CD4-positive, alpha-beta T cell treated with Interferon alpha-2 for 1 hour (primary cell): ENCODE measurements at places on chromosomes 4 and X.

DNA sequence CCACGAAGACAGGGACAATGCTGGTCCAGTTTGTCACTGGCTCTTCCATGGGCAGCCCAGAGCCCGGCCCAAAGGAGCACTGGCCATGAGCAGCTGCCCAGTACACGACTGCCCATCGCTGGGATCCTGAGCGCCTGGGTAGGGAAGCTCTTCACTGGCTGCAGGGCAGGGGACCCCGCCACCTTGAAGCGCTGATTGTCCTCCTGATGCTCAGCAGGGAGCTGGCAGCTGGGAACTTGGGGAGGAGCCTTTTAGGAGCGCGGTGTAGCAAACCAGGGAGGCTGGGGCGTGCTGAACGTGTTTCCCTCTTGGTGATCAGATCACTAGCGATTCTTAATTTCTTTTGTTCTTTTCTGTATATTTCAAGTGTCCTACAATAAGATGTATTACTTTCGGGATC lies 1.8 kb downstream of the L1CAM start:
- DNase-seq: no peak

GRCh38 chr4:7210824-7211223 lies 18.5 kb downstream of the SORCS2 start:
- no peak for DNase-seq

DNA sequence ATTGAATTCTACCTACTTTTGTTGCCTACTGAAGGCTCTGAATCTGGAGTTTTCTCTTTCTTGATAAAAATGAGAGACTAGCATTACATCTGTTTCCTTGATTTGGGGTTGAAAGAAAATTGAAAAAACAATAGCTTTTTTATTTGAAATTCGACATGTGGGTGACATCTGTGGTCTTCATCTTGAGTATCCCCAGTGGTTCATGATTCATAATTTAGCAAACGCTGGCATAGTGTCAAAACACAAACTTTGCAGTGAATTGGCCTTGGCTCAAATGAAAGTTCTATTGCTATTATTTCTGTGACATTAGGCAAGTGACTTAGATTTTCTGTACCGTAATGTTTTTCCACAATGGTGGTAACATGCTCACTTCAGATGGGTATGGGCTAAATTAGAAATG lies 747.6 kb downstream of the PCDH7 start:
- DNase-seq: no peak

DNA sequence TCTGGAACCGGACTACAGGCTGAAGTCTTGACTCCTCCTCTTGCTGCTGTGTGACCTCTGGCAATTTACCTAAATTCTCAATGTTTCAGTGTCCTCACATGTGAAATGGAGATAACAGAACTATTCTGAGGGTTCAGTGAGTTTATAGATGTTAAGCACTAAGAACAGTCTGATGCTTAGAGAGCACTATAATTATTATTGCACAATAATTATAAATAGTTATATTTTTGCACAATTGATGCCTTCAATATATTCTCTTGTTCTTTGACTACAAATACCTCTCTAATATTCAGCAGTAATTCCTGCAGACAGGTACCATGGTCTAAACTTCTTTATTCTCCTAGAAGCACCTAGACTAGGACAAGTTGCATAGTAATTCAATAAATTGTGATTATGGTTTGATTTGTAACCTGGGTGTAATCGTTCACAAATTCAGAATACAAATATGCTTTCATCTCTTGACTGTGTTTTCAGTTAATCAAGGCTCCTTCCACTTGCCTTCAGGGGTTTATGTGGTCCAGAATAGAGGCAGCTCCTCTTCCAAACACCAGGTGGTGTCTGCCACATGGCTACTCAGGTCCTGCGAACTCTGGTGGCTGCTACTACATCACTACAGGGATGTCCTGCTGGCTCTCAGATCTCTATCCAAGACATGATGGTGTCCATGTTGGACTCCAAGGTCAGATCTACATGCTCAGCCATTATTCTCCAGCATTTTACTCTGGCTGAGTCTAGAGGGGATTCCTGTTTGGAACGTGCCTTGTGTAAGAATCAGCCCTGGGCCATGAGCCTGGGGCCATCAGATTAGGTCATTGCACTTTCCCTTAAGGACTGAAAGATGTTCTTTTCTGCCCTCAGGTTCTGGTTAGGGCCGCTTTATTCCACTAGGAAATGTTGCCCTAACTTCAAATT lies 103.4 kb downstream of the QRFPR start:
- no peak for DNase-seq

- no peak for DNase-seq
Measured at GRCh38 chr4:35934320-35934981, 309.9 kb downstream of the ARAP2 start.
